ENCODE measurements at places on chromosomes 5 and 9.

GRCh38 chr9:110623462-110624025 is 44.0 kb upstream of the SVEP1 start:
- DNase-seq = peak; percentile 69

GRCh38 chr9:121399883-121400607 is 30.0 kb upstream of the STOM start:
- peak; percentile 86 for DNase-seq

- no peak for DNase-seq
Measured at GRCh38 chr5:91283899-91284298, 99.2 kb downstream of the ARRDC3 start.

DNA sequence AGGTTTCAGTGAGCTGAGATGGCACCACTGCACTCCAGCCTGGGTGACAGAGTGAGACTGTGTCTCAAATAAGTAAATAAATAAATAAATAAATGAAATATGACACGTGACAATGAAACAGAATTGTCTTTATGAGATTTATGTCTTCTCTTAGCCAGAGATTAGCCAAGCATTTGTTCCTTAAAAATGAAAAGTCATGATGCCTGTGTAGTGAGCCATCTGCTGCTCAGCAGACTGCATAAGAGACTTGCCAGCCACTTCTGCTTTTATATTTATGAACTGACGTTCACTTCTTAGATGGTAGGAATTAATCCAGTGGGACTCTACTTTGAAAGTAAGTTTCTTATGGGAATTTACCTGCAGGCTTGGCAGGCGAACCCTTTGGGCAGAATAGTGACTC is 227.4 kb downstream of the NR3C1 start:
- DNase-seq = no peak

DNA sequence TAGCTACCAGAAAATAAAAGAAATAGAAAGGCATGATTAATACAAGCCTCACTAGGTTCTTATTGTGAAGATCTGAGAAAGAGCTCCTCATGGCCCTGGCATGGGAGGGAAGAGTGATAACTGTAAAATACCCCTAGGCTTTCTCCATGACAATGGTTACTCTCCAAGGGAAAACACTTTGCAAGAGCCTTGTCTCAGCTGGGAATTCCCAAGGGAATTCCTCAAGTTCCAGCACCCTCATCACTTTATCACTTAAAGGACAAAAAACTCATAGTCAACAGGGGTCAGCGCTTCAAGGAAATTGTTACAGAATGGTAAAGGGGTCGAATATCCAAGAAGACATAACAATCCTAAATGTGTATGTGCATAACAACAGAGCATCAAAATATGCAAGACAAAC is 21.2 kb downstream of the SYK start:
- DNase-seq = no peak

DNA sequence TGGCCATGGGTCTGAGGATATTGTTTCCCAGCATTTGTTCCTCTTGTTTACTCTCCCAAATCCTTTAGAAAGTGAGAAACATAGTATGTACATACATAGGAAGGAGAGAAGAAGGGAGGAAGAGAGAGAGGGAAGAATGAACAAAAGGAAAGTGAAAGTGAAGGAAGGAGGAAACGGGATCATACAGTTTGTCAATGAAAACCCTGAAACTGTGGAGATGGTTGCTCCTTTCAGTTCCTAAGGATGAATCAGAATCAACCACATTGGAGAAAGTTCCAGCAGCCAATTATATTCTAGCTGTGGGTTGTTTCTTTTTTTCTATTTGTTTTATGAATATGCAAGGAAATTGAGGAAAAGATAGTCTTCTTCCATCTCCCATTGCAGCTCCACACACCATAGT is 396.5 kb downstream of the MLLT3 start:
- DNase-seq = no peak

DNA sequence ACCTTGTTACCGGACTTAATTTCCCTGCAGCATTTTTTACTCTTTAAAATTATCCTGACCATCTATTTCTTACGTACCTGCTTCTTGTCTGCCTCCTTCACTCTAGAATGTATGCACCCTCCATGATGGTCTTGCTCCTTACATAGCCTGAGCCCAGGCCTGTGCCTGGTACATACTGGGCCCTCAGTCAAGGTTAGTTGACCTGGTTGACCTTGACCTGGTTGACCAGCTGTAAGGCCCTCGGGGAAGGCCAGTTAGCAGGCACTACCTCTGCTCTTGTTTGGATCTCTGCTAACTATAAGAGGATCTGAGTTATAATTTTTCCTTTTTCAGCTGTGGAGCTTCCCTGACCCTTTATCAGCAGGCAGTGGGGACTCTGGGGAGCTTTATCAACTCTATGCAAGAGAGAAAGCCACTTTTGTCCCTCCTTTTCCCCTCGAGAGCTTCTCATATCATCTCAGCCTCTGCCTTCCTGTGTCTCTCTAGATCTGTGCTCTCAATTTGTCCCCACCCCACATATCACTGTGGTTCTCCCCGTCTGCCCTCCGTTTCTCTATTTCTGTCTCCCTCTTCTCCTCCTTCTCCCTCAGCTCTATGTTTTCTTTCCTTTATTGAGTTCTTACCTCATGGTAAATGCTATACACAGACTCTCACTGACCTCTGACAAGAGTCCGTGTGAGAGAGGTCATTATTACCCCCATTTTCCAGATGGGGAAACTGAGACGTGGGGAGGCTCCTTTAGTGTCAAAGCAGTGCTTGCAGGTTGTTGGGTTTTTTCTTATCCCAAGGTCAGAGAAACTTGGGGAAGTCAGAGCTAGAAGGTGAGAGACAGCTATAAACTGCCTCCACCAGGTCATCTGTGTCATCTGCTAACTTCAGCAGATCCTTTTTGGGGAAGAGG is 28.6 kb downstream of the SPRY4 start:
- peak; percentile 54 for DNase-seq

DNA sequence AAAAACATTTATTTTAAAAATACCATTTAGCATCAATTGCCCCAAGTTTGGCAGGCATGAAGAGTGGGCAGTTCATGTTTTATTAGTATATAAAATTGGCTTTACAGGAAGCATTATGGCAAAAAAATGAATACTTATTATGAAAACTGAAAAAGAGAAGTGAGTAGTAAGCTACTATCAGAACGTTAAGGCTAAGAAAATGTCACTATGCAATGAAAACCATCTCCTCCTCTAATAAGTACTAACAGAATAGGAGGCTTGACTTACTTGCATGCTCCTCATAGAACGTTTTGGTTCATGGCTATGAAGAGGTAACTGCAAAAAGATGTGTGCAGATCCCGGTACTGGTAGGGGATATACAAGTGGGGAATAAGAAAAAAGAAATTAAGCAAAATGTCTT is 23.6 kb downstream of the TICAM2 start:
- no peak for DNase-seq

GRCh38 chr5:76223696-76224095 is 140.5 kb downstream of the SV2C start:
- no peak for DNase-seq

GRCh38 chr5:150122158-150122510 is 33.5 kb downstream of the PDGFRB start:
- DNase-seq = peak; percentile 73

- DNase-seq = no peak
Measured at GRCh38 chr9:78073722-78074121, 42.1 kb upstream of the GNAQ start.

GRCh38 chr9:135230817-135231520 is 143.5 kb downstream of the OLFM1 start:
- DNase-seq = no peak
